Activated naive CD4-positive, alpha-beta T cell (primary cell): ENCODE measurements at places on chromosomes 5 and 9.

GRCh38 chr5:169301386-169301934, 521 bp upstream of the SLIT3 start:
- DNase-seq: no peak

GRCh38 chr9:138103111-138103848, 225.7 kb downstream of the CACNA1B start:
- no peak for DNase-seq

DNA sequence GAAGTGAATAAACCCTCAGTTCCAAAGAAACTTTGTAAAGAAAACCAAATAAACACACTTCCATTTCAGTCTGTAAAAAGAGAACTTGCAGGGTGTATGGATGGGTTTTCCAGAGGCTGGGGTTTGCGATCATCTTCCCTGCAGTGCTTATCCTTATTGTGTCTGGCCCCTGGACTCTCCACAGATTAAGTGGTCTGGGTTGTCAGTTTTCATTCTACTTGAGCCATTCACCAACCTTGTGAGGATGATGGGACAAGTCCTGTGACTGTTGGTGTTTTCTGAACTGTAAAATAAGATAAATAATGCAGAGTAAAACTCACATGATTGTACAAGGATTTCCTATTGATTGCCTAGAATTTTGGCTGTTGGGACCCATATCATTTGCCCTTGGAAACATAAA, 166.1 kb upstream of the MOCS2 start:
- no peak for DNase-seq

- DNase-seq: no peak
Observed at GRCh38 chr9:12963537-12963936, 188.7 kb downstream of the LURAP1L start.

- DNase-seq: no peak
Observed at GRCh38 chr9:85038824-85039608, 369.5 kb downstream of the NTRK2 start.

DNA sequence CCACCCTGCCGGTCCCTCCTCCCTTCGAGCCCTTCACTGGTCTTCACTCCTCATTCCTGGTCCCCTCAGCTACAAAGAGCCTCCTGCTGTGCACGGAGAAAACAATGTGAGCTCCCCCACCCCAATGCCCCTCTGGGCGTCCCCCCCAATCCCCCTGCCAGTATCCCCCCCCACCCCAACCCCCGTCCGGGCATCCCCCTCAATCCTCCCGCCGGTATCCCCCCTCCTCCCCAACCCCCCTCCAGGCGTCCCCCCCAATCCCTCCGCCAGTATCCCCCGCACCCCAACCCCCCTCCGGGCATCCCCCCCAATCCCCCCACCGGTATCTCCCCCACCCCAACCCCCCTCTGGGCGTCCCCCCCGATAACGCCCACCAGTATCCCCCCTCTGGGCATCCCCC, 42.8 kb downstream of the EXD3 start:
- DNase-seq: no peak

- no peak for DNase-seq
Observed at GRCh38 chr5:143826951-143827444, 15.0 kb downstream of the HMHB1 start.

GRCh38 chr5:68428231-68428811, 212.8 kb downstream of the PIK3R1 start:
- no peak for DNase-seq

DNA sequence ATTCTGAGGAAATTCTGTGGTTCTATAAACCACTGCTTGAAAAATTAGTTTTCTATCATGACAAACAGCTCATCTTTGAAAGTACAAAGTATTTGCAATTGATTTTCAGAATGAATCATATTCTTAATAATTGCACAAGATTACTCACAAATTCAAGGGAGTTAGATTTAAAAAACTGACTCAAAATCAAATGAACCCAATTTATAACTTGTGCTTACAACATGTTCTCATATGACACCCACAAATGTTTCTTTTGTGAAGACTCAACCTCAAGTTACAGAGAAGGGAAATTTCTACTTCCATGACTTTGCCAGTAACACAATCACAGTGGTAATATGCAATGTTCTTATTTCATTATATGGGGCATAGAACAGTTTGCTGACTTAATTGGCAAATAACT, 272.0 kb upstream of the ACTBL2 start:
- no peak for DNase-seq

- DNase-seq: no peak
Observed at GRCh38 chr5:146402949-146403348, 44.2 kb upstream of the TCERG1 start.

DNA sequence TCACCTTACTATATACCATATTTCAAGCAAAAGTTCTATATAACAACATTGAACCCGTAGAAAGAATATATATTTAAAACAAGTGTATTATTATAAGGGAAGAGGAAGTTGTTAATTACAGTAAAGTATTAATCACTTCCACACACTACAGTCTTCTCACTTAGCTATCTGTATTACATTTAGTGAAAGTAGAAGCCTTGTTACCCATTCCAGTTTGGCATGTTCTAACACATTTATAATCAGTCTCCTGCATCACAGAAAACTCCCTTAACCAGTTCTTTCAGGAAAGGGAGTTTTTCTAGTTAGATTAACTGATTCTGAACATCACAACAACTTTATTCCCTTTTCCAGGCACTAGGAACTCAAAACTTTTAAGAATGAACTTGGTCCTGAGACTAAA, 6.9 kb downstream of the RAB14 start:
- no peak for DNase-seq

- DNase-seq: no peak
Observed at GRCh38 chr5:68252673-68253623, 37.4 kb downstream of the PIK3R1 start.

DNA sequence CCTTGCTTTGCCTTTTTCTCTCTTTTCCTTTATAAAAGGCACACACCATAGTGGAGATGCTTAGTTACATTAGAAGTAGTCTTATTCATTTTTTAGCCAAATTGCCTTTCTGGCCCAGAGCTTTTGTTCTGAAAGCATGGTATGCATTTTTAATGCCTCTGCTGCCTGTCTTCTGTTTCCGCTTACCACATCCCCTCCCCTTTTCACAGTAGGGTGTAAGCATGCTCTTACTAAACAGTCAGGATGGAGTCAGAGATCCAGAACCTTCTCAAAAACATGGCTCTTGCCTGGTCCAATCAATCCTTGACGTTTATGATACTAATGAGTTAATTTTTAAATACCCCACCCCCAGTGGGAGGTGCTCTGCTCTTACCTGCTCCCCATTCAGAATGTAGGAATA, 22.5 kb downstream of the PPP3R2 start:
- no peak for DNase-seq

GRCh38 chr9:69469136-69469535, 144.1 kb downstream of the ENTREP1 start:
- DNase-seq: no peak

- no peak for DNase-seq
Observed at GRCh38 chr5:56838409-56839039, 23.2 kb downstream of the MAP3K1 start.

GRCh38 chr9:134390947-134391318, 64.7 kb downstream of the RXRA start:
- no peak for DNase-seq

DNA sequence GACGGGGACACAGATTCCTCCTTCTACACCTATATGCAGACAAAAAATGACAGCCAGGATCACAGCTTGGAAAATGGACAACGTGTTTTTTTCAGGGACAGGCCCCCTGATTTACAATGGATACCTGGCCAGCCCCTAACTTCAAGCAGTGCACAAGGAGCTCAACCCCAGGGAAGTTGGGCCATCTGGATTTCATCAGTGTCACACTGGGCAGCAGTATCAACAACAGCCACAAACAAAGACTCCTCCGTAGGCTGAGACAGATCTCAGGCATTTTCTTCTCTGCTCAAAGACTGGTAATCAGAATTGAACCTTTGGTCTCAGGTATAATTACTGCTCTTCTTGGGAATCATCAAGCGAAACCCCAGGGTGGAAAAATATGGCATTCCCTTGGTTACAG, 374.0 kb downstream of the ZNF608 start:
- DNase-seq: no peak

- no peak for DNase-seq
Observed at GRCh38 chr5:38258319-38259061, at the start of gene EGFLAM. Gene EGFLAM (plus strand): TSS chr5:38258559. CDS start chr5:38258755, 196 bp downstream.

DNA sequence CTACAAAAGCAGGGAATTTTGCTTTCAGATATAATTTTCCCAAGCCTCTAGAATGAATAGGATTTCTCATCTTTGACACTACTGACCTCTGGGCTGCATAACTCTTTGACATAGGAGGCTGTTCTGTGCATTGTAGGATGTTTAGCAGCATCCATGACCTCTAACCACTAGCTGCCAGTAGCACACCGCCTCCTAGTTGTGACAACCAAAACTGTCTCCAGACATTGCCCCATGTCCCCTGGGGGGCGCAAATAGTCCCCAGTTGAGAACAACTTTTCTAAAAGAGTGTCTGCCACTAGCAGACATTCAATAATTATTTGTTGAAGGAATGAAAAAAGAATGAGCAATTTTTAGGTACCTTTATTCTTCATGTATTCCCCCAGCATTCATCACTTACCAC, 51.8 kb downstream of the POU4F3 start:
- no peak for DNase-seq

GRCh38 chr9:110452227-110452801, 114.7 kb upstream of the TXNDC8 start:
- no peak for DNase-seq
